Endothelial cell (in vitro differentiated cells): ENCODE measurements at places on chromosomes 12 and 14. TPM values are rescaled to one million over a fixed set of nuclear protein-coding genes. Genes with fewer than 3 reads are reported as not detected.

GRCh38 chr14:89399594-89400068 is 17.4 kb downstream of the FOXN3 start:
- peak; percentile 39 for DNase-seq

- DNase-seq: peak; percentile 46
Observed at GRCh38 chr14:95156161-95157047, 925 bp downstream of the DICER1 start.

DNA sequence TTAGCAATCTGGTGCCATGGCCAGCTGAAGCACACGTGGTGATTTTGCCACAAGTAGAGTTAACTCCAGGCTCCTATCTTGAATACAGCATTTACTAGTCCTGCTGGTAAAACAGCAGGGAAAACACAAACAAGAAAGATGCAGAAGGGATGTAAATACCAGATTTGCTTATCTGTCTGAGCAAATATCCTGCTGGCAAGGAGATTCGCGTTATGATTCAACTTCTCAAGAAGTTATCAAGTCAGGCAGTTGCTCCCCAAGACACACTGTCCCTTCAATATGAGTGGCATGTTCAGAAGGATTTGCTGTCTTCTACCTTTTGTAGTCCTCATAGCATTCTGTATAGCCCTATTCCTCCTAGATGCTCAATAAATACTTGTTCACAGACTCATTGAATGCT is 171.2 kb upstream of the EGLN3 start:
- DNase-seq: no peak

GRCh38 chr12:62075870-62076269 is 184.3 kb upstream of the USP15 start:
- no peak for DNase-seq

The RNF212B gene
- not detected for total RNA-seq

The GPHB5 gene
- total RNA-seq: not detected
